Activated CD4-positive, alpha-beta T cell treated with anti-CD3 and anti-CD28 coated beads, Interleukin-2, Interleukin-4, amounts not matched to agents 100 ng/mL and 50 ng/mL, durations not matched to agents 16 hours and 8 hours (primary cell): ENCODE measurements at places on chromosomes 4 and X.

- no peak for DNase-seq
Observed at GRCh38 chrX:43718956-43719355, 62.9 kb downstream of the MAOA start.

DNA sequence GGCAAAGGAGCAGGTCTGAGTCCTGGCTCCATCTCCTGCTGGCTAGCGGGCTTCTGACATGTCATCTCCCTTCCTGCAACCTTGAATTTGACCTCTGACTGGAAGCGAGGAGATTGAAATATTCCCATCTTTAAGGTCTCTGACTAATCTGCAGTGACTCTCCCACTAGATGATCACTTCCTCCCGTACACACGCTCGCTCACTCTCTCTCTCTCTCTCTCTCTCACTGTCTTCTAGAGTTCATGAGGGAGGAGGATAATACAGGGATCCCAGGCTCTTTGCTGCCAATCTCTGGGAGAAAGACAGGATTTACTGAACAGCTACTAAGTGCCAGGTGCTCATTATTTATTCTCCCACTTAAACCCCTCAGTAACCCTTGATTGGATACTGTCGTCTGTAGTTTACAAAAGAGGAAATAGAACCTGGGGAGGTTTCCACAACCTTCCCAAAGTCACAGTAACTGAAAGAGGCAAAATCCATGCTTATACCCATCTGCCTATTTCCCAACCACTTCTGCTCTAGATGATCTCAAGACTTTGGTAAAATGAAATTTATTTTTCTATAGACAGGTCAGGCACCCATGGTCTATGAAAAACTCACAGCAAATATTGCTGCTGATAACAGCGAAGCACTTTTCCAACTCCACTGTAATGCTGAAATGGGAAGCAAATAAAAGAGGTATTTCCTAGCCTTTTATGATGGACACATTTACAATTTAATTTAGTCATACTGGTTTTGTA, 193.5 kb upstream of the C1QTNF7 start:
- DNase-seq, result no peak

- no peak for DNase-seq
Observed at GRCh38 chr4:20359692-20360091, 108.0 kb downstream of the SLIT2 start.

DNA sequence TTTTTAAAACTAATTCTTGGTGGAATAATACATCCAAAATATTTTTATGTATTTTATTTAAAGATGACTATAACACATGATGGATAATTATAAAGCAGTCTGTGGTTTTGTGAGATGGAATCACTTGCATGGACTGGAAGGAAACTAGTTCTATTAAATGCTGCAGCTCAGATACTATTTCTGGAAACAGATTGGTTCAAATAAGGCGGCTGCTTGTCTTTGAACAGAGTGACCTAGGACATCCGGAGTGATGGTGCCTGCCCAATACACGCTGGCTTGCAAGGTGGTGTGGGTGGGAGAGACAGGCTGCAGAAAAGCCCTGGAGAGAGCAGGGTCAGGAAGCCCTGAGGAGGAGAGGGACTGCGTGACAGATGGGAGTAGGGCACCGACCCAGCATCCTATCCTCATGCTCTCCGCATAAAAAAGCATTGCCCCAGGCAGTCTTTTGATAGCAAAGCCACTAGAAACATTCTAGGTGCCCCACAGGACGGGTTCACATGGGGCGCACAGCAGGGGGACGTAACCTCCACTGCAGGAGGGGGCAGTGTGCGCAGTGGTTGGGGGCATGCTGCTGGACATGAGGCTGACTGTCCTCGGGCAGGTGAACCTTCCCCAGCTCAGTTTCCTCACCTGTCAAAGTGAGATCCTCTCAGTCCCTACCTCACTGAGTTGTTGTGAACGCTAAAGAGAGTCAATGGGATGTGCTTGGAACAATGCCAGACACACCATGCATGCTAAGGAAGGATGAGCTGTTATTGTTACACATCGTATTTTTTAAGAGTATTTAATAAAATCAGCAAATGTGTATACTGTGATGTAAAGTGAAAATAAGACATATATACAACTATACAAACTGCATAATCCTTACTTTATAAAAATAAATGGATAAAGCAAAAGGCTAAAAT, 71.3 kb downstream of the EVC2 start:
- DNase-seq, result no peak

- DNase-seq, result no peak
Observed at GRCh38 chr4:5012244-5012898, 6.9 kb downstream of the CYTL1 start.
